ENCODE measurements at places on chromosomes 2 and 18. TPM values are rescaled to one million over a fixed set of nuclear protein-coding genes. Genes with fewer than 3 reads are reported as not detected.

Gene CLEC4F
- not detected for total RNA-seq

GRCh38 chr2:63403820-63404219 lies 184.5 kb downstream of the WDPCP start:
- H3K4me1 ChIP-seq, result no peaks in the 10 kb centered on the region
- H3K27ac ChIP-seq, result no peak overlapping the region
- no peak for DNase-seq
- no peaks in the 10 kb centered on the region for H3K27me3 ChIP-seq
- H3K4me3 ChIP-seq, result no peak overlapping the region
- H3K36me3 ChIP-seq, result no peaks in the 10 kb centered on the region

DNA sequence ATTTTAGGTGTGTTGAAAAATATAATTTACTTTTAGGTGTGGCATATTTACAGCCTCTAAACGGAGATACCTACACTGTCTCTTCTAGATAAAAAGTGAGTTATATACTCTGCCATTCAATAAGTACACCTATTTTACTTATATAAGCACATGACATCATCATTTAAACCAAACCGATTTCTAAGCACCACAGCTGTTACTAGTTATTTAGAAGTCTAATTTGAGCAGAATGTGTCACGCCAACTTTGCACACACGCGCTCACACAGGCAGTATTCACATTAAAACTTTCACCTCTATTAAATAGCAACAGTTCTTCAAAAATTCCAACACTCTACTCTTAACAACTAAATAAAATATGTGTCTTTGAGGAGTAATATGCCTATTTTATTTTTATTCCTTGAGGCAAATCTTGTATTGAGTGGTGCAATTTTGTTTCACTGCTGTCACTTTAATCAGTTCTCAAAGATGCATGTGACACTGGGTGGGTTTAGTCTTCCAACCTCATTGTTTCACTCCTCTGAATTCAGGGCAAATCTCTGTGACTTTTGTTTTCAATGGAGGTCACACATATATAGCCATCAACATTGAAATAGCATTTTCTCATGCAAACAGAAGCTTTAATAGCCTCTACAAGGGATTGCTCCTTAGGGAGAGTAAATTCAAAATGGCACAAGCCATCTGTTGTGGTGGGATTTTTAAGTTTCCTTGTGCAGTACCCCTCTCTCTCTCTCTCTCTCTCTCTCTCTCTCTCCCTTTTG lies 721.0 kb downstream of the PLCL1 start:
- H3K27me3 ChIP-seq, result no peaks in the 10 kb centered on the region
- H3K4me1 ChIP-seq, result no peaks in the 10 kb centered on the region
- no peaks in the 10 kb centered on the region for H3K36me3 ChIP-seq
- no peak overlapping the region for H3K27ac ChIP-seq

GRCh38 chr2:234378440-234378839 lies 118.4 kb downstream of the ARL4C start:
- no peak overlapping the region for H3K4me3 ChIP-seq
- no peak overlapping the region for H3K27ac ChIP-seq
- no peaks in the 10 kb centered on the region for H3K4me1 ChIP-seq
- no peak for DNase-seq
- no peaks in the 10 kb centered on the region for H3K36me3 ChIP-seq
- no peaks in the 10 kb centered on the region for H3K27me3 ChIP-seq

DNA sequence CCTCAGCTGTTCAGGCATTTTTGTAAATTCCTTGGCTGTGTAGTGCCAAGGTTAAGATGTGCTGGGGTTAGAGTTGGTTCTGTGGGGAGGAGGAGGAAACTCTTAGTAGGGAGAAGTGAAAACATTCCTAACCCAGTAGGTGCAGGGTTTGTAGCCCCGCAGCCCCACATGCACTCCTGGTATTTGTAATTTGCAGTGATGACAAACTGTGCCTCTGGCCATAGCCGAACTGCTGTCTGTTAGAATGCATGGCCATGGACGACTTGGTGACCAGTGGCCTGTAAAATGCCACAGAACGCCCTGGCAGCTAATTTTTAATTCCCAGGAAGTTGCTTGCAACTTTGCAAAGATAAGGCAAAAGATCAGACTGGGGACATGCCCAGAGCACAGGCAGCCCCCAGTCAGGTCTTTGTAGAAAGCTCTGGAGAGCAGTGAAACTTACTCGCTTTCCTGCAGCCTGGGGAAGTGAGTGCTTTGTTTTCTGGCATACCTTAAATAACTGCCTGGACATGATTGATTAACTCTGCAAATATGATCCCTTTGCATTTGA lies 38.4 kb downstream of the LYPD6B start:
- H3K4me3 ChIP-seq, result no peak overlapping the region
- no peaks in the 10 kb centered on the region for H3K36me3 ChIP-seq
- H3K27me3 ChIP-seq, result no peaks in the 10 kb centered on the region
- H3K27ac ChIP-seq, result no peak overlapping the region

DNA sequence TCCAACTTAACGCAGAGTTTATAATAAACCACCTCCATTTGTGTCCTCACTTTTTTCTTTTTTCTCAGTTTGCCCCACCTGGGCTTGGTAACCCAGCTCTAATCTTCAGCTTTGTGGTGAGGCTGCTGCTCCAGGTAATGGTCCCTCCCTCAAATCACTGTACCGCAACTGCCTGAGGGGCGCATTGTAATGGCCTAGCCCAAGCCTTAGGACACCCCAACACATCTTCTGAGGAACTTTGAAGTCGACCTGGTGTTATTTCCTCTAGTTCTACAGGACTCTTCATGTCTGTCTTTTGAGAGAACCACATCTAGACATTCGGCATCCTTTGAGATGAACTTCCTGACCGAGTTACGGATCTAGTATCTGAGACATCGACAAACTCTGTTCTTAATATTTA lies 99.7 kb downstream of the PLEKHM3 start:
- no peak overlapping the region for H3K4me3 ChIP-seq
- DNase-seq, result no peak
- H3K27ac ChIP-seq, result no peak overlapping the region
- H3K27me3 ChIP-seq, result no peaks in the 10 kb centered on the region
